ENCODE measurements at places on chromosomes 4 and X. TPM values are rescaled to one million over a fixed set of nuclear protein-coding genes. Genes with fewer than 3 reads are reported as not detected.

- DNase-seq: peak; percentile 69
Observed at GRCh38 chrX:45801554-45801953, 600.9 kb upstream of the DIPK2B start.

DNA sequence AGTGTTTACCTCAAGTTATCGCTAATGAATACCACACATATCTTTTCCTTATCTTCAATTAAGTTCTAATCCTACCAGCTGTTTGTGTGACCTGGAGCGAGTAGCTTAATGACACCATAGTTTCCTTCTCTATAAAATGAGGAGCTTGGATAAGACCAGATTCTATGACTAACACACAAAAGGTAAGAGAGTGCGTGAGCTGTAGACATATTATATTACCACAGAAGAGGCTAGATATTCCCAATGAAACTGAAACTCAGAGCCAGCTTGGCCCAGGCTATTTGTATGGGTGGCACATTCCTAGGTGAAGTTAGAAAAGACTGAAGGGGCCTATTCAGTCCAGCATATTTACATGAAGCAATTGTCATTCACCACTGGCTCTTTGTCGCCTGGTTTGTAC is 30.2 kb downstream of the ASB5 start:
- peak; percentile 67 for DNase-seq

GRCh38 chrX:109714340-109714958 is 18.6 kb downstream of the ACSL4 start:
- peak; percentile 74 for DNase-seq

GRCh38 chr4:161816958-161817357 is 346.8 kb downstream of the FSTL5 start:
- no peak for DNase-seq

GRCh38 chr4:89598602-89599001 is 238.4 kb downstream of the SNCA start:
- peak; percentile 5 for DNase-seq

DNA sequence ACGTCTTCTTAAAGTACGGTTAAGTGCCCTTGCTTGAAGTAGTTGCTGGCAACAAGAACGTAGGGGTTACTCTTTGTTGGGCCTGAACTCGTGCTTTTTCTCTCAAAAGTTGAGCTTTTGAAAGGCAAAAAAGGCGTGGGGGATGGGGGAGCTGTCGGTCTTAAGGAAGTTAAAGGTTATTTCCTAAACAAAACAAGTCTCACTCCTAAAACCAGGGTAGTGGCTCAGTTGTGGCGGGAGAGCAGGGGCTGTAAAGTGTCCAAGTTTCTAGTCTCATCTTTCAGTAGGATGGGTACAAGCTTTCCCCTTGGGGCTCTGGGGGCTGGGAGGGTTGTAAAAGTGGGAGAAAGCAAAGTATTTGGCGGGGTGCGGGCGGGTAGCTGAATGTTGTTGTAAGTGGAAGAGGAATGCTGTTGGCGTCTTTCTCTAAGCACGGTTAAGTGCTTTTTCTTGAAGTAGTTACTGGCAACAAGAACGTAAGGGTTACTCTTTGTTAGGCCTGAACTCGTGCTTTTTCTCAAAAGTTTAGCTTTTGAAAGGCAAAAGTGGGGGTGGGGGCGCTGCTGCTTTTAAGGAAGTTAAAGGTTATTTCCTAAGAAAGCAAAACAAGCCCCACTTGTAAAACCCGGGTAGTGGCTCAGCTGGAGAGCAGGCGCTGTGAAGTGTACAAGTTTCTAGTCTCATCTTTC is 904 bp upstream of the WDR1 start:
- no peak for DNase-seq

- DNase-seq: peak; percentile 39
Observed at GRCh38 chr4:106165351-106166010, 150.5 kb downstream of the TBCK start.

GRCh38 chr4:37793562-37793961 is 32.9 kb upstream of the PGM2 start:
- no peak for DNase-seq

- no peak for DNase-seq
Observed at GRCh38 chr4:120842031-120842430, 80.5 kb downstream of the PRDM5 start.

- DNase-seq: no peak
Observed at GRCh38 chr4:173651651-173652282, 121.7 kb upstream of the HAND2 start.

DNA sequence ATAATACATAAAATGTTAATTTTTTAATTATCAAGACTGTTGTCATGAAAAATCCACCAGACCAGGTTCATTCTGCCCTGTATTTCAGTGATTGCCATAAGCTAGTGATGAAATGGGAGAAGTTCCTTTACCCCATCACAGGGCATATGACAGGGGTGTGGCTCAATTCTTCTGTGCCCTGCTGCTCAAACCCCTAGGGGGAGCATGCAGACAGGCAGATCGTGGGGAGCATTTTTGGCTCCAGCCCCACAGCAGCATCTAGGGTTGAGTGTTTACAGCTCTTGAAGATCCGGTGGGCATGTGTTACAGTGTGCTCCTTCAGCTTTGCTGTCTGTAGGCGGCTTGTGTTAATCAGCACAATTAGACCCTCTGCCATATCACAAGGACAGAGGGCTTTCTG is 700.7 kb downstream of the PCDH18 start:
- peak; percentile 4 for DNase-seq

- peak; percentile 63 for DNase-seq
Observed at GRCh38 chr4:170047771-170048354, 21.7 kb upstream of the MFAP3L start.

DNA sequence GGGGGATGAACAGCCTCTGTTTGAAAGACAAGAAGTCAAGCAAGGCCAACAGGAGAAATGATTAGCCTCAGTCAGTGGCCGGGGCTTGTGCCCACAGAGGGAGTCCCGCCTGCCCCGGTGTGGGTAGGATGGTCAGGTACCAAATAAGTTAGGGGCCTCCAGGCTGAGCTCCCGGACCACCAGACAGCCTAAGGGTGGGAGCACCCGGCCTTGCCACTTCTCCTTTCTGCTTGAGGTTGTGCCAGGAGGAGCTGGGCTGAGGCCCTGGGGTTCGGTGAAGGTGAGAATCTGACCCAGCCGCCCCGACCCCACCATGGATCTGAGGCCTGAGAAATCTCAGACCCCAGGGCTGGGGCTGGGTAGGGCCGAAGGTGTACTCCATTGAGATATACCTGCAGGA is 48.8 kb downstream of the EFNB1 start:
- no peak for DNase-seq

GRCh38 chrX:77431227-77431626 is 16.0 kb upstream of the FGF16 start:
- peak; percentile 92 for DNase-seq

- peak; percentile 72 for DNase-seq
Observed at GRCh38 chrX:51743179-51743957, at the start of gene GSPT2. TSS of gene GSPT2 (plus strand) at chrX:51743442. CDS start at chrX:51743627, 185 bp downstream.

- peak; percentile 34 for DNase-seq
Observed at GRCh38 chr4:78684325-78685079, 91.6 kb upstream of the BMP2K start.

- DNase-seq: no peak
Observed at GRCh38 chr4:38590046-38590445, 74.0 kb upstream of the KLF3 start.

- no peak for DNase-seq
Observed at GRCh38 chr4:75629239-75629638, 1.1 kb downstream of the CDKL2 start.

DNA sequence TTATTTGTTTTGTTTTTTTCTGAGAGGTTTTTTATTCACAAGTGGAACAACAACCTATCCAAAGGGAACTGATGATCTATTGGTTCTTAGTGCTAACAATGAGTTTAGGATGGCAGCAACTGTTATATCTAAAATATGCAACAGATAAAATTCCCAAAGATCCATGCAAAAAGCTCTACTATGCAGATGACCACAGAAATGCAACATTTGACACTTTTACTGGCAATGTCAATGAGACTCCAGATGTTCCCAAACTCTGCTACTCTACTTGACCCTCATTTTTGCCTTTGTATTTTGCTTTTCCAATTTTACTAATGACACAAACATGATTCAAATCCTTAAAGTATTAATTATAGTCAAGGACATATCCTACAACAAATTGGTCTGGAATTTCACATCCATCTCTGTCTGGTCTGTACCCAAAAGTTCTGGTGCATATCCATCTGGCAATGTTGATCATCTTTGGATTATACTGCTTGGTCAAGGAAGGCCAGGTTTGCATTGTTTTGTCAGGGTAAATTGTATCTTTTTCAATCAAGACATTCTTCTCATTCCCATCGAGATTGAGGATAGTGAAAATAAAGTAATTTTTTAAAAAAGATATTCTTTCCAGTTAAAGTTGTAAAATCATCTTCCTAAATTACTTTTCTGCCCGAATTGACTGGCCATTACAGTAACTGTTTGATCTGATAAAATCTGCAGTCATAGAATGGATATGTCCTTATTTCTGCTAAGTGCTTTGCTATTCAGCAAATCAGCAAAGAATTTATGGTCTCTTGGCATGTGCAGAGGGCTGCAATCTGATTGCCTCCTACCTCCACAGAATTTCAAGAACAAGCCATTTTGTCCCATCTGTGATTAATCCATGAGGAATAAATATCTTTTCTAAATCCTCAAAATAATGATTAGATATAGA is 73.6 kb downstream of the FGFBP1 start:
- no peak for DNase-seq

DNA sequence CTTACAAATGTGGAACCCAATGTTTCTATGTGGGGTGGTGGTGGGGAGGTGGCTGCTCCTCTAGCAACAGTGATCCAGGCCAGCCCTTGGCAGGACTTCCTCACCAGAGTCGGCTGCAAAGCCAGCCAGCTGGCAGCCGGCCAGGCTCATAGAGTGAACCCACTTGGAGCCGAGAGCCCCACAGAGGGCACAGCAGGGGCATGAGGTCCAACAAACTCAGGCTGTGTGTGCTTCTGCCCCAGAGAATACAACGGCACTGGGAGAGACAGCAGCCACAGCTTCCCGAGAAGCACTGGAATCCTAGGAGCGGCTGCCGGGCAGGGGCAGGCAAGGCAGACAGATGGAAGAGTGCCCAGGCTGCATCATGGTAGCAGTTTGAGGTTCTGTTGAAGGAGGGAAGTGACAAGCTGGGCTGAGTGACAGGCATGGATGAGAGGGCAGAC is 23.5 kb upstream of the SOWAHD start:
- no peak for DNase-seq

GRCh38 chr4:171718069-171718468 is 95.1 kb upstream of the GALNTL6 start:
- DNase-seq: no peak

DNA sequence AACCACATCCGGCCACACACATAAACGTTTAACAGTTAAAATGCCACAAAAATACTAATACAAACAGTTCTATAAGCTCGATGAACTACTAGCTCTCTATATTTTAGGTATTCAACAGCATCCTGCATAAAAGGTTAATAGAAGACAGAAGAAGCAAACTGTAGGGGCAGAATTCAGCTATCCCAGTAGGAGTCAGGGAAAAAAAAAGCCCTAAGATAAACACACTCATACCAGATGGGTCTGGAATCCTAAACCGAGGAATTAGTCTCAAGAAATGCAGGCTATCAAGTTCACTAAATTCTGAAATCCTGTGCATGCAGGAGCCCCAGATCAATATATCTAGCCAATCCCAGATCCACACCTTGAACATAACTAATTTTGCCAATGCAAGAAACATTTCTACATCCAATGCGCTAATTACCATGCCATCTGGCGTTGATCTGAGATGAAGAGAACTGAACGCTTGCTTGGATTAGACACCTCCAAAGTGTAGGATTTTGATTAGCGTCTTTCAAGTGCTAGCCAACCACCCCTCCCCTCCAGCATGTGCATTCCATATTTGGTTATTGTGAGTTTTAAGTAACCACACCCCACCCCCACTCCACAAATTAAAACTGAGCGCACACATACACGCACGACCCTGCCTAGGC is 512.2 kb upstream of the INTU start:
- DNase-seq: no peak

DNA sequence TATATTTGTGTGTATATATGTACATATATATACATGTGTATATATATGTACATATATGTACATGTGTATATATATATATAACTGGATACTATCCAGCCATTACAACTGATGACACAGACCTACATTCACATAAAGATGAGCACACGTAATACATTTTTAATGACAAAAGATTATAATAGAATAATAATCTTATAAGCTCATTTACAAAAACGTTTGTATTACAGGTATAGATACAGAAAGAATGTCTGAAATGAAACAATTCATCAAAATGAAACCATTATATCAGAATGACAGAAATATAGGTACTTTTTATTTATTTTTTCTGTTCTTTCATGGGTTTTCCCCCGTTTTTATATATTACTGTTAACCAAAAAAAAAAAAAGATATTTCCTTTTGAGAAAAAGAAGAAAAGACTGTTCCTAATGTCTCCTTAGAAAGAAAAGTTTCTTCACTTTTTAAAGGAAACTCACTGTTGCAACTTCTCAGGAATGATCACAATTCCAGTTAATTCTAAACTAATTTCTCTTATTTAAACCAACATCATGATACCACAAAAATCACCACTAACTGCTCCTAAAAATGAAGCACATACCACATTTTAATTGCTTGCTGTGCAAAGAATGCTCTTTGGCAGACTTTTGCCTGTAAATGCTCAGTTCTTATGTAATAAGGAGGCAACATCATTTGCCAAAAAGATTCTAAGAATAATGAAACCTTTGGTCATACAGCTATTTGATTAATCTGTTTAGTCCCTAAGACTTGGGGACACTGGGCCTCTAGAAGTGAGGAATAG is 18.9 kb downstream of the LEF1 start:
- DNase-seq: no peak

Gene OCRL
- total RNA-seq: 18.4 TPM

Gene RASSF6
- 0.51 TPM for total RNA-seq

Gene COX7B2
- total RNA-seq: not detected

Gene ADH4
- total RNA-seq: not detected

Gene MAGEC3
- total RNA-seq: 0.23 TPM

Gene MAGEB17
- total RNA-seq: 0.13 TPM

Gene ANKRD17
- total RNA-seq: 33.3 TPM

Gene PAPSS1
- 80.1 TPM for total RNA-seq

Gene ARMCX1
- 52.3 TPM for total RNA-seq

Gene F11
- total RNA-seq: not detected

Gene CYTL1
- not detected for total RNA-seq

Gene CXCL1
- 2.0 TPM for total RNA-seq

Gene AKAP4
- total RNA-seq: not detected

Gene PRDM8
- total RNA-seq: 86.8 TPM

Gene PNPLA4
- total RNA-seq: not detected

Gene LRP2BP
- total RNA-seq: 0.45 TPM

Gene F8A1
- total RNA-seq: 3.6 TPM

Gene OSTC
- total RNA-seq: 240 TPM

Measured in LHCN-M2 (cell line).